Stimulated activated CD8-positive, alpha-beta memory T cell treated with anti-CD3 and anti-CD28 coated beads, Interleukin-15, amount 100 ng/mL, for 48 hours (primary cell): ENCODE measurements at places on chromosomes 2 and 18.

- DNase-seq, result no peak
Measured at GRCh38 chr18:36635414-36636096, 193.2 kb downstream of the TPGS2 start.

- no peak for DNase-seq
Measured at GRCh38 chr2:182522972-182523473, 96.2 kb upstream of the PDE1A start.

DNA sequence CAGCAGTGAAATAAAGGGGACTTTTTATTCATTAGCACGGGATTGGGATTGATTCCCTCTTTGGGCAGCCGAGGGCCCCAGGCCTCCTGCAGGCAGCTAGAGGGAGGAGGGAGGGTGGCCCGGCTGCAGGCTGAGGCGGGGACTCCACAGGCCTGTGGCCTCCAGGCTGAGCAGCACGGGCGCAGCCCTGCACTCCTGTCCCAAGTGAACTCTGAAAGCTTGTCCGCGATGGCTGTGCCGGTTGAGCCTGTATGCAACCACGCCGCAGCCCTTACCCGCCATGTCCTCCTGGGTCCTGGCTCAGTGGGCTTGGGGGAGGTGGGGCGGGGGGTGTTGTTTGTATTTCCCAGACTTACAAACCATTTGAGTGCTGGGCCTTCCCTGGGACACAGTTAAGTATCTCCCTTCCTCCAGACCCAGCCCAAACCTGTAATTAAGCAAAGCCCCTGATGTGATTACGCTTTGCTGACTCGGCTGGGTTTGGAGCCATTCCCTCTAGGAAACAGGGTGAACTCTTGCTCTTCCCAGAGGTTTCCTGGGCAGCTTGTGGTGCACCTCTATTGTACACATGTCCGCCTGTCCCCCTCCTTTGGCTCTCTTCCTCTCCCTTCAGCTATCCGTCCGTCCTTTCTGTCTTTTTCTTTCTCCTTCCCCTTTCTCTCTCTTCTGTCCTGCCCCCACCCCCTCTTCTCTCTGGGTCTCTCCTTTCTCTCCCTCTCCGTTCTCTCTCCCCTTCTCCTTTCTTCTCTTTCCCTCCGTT, 5.3 kb downstream of the GLI2 start:
- DNase-seq, result no peak

DNA sequence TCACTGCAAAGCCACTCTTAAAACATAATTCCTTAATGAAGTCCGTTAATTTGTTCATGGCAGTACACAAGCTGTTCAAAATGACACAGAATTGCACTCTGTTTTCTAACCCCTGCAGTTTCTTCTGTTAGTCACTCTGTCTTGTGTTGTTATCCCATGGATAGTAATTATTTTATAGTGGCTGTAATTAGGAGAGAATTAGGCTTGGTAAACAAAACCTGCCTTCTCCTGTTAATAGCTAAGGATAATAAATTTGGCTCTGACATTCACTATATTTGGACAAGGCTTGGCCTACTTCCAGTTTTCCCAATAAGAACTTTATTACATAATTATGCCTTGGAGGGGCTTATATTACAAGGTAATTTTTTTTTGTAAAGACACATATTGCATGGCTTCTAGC, 330.3 kb upstream of the FIGN start:
- DNase-seq, result no peak

GRCh38 chr2:159714247-159714930, 2.1 kb downstream of the MARCHF7 start:
- no peak for DNase-seq

GRCh38 chr2:232420463-232421188, 14.0 kb downstream of the ALPG start:
- DNase-seq, result no peak

GRCh38 chr2:223618172-223619035, 16.2 kb upstream of the SCG2 start:
- no peak for DNase-seq

DNA sequence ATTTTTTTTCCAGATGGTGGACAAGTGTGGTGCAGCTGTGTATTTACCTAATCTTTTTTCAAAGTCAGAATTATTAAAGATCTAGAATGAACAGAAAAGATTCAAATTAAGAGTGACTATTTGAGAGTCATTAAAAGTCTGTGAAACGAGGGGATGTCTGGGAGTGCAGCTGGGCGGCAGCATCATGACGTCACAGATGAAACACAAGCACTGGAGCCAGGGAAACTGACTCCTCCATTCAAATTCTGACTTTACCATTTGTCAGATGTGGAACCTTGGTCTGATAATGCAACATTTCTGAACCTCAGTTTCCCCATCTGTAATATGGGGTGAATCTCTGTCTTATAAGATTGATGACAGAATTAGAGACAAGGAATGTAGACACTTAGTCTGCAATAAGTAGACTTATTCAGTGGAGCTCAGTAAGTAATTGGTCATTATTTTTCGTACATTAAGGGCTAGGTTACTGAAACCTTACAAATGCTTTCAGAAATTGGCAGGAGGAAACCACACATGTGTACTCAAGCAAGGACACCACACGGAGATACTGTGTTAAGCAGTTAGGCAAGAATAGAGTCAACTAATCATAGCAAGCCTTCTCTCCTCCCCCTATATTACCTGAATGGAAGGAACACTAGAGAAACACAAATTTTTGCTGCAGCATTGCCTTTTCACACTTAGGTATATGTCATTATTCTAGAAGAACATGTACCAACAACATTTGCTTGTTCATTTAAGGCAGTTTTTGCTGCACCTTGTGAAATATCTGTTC, 27.8 kb upstream of the CXXC1 start:
- no peak for DNase-seq

DNA sequence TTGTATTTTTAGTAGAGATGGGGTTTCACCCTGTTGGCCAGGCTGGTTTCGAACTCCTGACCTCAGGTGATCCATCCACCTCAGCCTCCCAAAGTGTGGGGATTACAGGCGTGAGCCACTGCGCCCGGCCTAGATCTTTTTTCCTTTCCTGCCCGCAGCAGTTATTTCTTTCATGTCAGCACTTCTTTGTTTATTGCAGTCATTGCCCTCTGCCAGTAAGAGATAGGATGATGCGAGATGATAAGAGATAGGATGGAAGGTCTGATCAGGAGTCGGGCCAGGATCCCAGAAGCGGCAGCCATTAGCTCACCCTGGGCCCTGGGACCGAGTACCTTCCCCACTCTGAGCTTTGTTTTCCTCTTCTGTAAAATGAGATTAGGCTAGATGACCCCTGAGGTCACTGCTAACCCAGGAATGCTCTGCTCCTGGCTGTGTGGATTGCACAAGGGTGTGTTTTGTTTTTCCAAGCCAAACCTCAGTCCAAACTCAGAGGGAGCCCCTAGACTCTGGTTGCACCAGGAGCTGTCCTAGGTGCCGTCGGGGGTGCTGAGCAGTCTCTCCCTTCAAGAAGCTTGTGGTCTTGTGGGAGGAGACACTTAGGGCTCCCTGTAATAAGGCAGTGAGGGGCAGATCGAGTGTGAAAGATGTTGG, 63.3 kb downstream of the LPIN1 start:
- no peak for DNase-seq

DNA sequence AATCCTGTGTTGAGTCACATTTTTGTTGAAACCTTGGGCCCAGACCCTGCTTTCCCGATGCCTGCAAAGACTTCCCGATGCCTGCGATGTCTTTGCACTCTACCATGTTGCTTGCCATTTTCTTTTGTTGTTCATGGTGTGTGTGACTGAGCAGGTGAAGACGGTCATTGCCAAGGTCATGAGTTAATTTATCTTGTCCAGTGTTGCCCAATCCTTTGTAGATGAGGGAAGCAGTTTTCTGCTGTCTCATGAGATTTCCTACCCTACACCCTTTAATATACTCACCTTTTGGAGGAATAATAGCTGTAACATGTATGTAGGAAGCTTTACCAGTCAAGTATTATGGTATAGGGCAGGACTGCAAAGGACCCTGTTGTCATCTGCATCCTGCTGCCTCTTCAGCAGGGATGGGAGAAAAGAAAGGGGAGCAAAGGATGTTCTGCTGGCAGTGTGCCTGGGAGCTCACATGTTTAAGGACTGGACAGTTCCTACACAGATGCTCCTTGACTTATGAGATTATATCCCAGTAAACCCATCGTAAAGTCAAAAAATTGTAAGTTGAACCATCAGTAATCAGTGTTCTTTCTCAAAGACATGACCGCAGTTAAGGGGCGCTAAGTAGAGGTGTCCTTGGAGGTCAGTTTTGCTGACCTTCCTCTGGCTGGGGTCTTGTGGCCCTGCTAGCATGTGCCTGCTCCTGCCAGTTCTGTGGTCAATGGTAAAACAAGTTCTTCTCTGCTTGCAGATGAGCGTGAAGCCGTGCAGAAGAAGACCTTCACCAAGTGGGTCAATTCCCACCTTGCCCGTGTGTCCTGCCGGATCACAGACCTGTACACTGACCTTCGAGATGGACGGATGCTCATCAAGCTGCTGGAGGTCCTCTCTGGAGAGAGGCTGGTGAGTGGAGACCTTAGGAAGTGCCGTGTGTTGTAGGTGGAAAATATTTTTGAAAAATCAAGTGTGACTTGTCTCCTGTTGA, 124.8 kb upstream of the EML6 start:
- no peak for DNase-seq

GRCh38 chr2:152242787-152243472, 67.4 kb upstream of the STAM2 start:
- no peak for DNase-seq

DNA sequence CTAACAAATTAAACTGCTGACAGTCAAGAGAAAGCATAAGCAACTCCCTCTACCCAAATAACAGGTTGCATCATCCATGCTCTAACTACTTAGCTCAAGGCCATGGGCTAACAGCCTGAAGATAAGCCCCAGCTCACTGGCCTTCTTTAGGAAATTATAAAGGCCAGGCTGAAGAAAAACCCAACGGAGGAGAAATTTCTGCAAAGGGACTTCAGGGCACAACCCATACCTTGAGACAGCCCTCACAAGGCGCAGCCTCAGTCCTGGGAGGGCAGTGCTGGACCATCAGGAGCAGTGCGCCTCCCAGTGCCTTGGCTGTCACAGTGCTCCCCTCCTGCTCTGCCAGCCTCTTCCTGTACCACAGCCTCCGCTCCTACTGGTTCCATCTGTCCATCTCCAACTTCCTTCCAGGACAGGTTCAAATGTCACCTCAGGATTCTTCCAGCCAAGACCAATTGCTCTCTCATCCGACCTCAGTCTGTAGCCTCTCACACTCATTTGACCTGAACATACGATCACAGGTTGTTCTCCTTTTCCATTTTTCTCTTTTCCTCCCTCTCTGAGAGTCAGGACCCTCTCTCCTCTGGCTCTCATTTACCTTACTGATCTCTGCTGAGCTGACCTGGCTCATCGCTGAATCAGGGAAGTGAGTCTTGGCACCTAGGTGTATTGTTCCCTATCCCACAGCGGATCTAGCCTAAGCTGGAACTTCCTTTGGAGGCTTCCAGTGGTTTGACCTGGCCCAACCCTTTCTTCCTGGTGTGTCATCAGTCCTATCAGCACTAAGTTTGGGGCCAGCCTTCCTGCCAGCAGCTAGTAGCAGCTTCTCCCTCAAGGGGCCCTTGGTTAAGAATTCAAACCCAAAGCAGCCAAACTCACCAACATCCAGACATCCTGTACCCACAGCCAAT, 1.9 kb downstream of the MCFD2 start:
- DNase-seq, result no peak

DNA sequence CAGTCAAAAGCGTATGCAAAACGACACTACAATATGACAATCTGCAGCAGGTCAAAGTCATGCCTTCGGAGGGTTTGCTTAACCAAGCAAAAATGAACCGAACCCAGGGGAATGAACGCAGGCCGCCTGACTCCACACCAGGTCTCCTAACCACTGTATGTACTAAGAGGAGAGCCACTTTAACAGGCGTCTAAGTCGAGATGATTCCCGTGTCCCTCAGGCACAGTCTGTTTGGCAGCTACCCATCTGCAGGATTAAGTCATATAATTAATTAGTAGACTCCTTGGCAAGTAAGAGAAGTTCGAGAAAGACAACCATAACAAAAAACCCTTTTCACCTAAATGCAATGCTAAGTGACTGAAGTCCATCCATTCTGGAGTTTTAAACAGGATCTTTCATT, 15.2 kb downstream of the CYB5A start:
- no peak for DNase-seq

- DNase-seq, result no peak
Measured at GRCh38 chr18:44609181-44609941, 71.3 kb upstream of the SETBP1 start.

DNA sequence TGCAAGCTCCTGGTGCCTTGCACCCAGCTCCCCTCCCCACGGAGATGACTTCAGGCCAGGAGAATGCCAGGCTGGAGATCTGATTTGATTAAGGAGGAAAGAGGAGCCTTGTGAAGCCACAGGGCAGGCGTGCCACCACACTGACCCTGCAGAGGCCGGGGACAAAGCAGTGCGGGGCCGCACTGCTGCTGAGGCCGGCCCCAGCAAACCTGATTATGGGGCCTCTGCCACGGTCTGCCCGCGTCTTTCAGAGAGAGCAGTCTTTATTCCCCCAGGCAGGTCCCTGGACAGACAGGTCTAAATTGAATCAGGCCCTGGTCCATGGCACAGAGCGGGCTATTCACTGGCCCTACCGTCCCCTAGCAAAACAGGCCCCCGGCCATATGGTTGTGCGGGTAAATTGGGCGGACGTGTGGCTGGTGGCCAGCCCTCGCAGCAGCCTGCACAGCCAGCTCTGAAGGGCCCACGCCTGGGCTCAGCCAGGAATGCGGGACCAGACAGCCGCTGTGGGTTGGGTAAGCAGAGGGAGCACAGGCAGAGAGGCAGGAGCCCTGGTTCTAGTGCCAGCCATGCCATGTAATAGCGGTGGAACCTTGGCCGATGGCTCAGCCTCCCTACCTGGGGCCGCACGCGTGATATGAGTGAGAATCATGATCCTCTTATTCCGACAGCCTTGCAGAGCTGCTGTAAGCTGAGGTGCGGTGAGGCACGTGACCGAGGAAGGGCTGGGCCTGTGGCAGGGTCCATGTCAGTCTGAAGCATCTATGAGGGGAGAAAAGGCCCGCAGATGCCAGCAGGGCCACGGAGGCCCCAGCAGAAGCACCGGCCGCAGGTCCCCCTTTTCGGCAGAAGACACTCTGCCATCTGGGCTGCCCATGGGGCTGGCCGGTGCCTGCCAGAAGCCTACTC, 97.3 kb upstream of the MYCN start:
- DNase-seq, result no peak

- no peak for DNase-seq
Measured at GRCh38 chr18:63079114-63079513, 240.5 kb downstream of the BCL2 start.

DNA sequence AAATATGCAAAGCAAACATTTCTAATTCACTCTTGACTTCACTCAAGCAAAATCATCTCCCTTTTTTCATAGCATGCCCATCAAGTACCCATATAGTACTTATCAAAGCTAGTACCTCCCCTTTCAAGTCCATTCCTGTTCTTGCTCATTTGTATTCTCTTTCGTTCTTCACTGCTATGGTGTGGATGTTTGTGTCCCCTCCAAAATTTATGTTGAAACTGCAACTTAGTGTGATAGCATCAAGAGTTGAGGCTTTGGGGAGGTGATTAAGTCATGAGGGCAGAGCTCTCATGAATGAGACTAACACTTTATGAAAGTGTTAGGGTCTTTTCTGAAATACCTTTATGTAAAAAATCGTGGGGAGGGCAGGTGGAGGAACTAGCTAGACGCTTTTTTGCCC, 52.9 kb downstream of the RNU4ATAC start:
- DNase-seq, result no peak

- DNase-seq, result no peak
Measured at GRCh38 chr2:119117891-119118882, 40.4 kb downstream of the C1QL2 start.
